ENCODE measurements at places on chromosomes 13 and 19.

DNA sequence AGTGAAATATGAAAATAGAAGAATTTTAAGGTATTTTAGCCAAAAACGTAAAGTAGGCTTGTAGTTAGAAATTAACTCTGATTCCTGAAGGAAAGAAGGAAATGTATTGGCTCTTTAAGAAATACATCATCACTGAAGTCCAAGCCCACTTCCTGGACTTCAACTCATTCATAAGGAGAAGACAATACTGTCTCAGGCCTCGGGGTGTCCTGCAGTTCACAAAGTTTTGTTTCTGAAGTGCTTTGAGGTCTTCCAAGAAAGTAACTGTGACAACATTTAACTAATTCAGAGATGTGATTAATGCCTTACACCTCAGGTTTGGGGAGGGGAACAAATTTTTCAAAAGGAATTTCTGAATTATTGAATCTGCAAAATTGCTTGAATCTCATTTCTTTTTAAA is 65.8 kb upstream of the STARD13 start:
- no peak for DNase-seq

DNA sequence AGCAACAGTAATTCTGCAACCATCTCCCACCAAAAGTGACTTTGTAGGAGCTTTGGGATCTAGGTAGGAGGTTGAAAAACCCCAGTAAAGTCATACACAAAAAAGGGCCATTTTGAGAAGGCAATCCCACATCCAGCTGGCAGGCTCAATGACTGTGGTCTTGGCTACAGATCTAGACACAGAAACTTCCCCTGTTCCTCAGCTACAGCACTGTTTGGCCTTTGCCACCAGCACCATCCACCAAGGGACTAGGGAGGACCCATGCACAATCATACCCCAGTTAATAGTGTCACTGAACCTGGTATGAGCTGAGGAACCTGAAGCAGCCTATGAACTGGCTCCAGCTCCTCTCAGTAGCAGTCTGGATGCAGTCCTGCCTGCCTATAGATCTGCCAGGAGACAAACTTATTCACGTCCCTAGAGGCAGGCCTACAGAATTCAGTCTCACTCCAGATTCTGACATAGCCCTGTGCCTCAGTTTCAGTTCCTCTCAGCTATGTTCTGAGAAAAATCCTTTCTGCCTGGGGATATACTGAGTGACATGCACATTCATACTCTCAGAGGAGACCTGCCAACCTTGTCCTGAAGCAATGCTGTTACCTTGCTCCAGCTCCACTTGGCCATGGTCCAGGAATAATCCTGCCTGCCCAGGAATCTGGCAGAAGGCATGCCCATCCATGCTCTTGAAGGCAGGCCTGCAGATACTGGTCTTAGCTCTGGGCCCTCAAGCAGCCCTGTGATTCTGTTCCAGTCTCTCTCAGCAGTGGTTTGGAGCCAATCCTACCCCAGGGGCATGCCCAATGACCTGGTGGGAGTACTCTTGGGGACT is 2048.3 kb upstream of the PCDH20 start:
- DNase-seq = no peak

DNA sequence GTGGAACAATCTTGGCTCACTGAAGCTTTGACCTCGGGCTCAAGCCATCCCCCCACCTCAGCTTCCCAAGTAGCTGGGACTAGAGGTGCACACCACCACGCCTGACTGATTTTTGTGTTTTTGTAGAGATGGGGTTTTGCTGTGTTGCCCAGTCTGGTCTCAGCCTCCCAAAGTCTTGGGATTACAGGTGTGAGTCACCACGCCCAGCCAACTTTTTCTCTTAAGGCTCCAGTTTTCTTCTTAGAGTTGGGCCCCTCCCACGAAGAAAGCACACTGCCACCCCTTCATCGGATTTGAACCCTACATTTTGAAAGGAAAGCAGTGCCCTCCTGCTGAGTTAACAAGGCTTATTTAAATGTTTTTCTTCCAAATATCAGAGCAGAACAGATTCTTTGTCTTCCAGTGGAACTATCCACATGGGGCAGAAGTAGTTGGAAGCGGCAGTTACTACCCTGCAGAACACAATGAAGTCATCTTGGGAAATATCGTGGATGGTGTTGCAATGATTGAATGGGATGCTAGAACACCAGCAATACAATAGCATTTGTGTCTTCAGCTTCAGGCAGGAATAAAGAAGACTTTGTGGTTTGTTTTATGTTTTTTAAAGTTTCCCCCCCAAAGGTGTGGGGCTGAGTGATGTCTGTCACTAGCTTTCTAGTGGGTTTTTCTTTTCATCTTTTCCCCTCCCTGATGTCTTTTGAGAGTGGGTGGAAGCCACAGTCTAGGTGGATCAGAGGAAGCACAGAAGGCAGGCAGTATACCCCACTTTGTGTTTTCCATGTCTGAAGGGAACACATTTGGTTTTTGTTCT is 8.9 kb downstream of the ACTN4 start:
- DNase-seq = peak; percentile 35

GRCh38 chr13:22018076-22018835 is 347.4 kb downstream of the FGF9 start:
- DNase-seq = no peak

- DNase-seq = no peak
These were observed 4.7 kb upstream of the ZNF611 start for GRCh38 chr19:52739576-52739975.

DNA sequence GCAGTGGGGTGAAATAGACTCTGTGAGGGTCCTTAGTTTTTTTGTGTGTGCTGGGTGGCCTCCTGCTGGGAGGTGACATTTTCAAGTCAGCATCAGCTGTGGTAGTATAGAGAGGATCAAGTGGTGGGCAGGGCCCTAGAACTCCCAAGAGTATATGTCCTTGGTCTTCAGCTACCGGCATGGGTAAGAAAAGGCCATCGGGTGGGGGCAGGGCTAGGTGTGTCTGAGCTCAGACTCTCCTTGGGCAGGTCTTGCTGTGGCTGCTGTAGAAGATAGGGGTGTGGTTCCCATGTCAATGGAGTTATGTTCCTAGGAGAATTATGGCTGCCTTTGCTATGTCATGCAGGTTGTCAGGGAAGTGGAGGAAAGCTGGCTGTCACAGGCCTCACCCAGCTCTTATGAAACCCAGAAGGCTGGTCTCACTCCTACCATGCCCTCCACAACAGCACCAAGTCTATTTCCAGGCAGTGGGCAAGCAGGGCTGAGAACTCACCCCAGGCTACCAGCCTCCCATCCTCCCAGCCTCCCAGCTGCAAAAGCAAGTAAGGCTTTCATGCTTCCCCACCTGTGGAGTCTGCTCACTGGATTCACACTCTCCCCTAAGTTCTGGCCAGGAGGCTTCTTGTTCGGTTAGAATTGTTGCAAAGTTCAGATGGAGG is 130.6 kb upstream of the SOX1 start:
- no peak for DNase-seq

DNA sequence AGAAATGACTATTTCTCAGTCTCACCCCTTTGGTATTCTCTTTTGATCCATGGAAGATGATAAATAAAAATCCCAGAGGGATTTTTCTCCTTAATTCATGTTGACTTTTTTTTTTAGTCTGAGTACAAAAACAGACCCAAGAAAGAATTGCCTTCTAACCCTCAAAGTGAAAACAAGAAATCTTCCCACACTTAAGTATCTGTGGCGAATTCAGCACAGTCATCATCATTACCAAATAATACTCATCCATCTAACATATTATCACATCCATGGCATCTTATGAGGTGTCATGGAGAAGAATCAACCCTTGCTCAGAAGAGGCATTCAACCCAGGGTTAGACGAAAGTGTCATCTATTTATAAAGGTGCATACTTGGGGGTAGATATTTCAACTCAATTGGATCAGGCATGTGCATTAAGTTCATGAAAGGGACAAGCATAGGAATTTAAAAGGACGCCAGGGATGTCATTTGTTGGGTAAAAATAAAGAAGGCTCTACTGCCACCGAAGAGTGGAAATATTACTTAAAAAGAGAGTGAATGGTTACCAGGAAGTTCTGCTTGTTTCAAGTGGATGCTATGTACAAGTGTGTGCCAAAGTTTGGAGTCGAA is 101.9 kb downstream of the FLT1 start:
- DNase-seq = no peak

GRCh38 chr13:111039735-111040134 is 75.4 kb upstream of the ARHGEF7 start:
- DNase-seq = no peak

GRCh38 chr19:42216653-42217519 is 591 bp downstream of the DEDD2 start:
- no peak for DNase-seq

DNA sequence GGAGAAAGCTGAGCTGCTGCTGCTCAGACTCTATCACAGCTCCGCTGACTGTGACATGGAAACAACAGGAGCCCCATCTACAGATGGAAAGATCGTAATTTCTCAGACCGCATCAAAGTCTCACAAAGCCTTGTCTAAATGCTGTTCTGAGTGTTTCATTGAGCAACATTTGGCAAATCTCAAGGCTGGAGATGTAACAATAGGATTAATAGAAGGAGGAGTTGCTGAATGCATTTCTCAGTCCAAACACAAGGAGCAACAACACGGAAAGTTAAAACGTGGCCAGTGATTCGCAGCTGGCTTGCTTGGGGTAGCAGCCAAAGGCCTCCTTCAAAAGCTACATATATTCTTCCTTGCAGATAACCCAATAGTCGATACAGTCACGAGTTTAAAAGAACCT is 55.7 kb downstream of the MRPL57 start:
- no peak for DNase-seq

DNA sequence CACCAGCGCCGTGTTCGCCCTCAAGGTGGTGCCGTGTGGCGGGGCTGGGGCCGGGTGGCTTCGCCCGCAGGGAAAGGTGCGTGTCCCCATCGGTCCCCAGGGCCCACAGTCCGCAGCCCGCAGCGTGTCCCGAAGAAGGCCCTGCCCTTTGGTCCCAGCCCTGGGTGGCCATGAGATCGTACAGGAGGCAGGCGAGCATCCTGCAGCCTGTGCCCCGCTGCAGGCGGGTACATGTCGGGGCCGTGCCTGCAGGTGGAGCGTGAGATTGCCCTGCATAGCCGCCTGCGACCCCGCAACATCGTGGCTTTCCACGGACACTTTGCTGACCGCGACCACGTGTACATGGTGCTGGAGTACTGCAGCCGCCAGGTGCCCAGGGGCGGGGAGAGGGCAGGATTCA is 1.5 kb downstream of the PLK5 start:
- DNase-seq = no peak

GRCh38 chr13:90565985-90566713 is 781.3 kb upstream of the MIR17HG start:
- no peak for DNase-seq

- no peak for DNase-seq
These were observed 31.4 kb upstream of the ZNF492 start for GRCh38 chr19:22602631-22603272.

GRCh38 chr19:15813916-15814315 is 1.5 kb downstream of the OR10H1 start:
- DNase-seq = no peak

DNA sequence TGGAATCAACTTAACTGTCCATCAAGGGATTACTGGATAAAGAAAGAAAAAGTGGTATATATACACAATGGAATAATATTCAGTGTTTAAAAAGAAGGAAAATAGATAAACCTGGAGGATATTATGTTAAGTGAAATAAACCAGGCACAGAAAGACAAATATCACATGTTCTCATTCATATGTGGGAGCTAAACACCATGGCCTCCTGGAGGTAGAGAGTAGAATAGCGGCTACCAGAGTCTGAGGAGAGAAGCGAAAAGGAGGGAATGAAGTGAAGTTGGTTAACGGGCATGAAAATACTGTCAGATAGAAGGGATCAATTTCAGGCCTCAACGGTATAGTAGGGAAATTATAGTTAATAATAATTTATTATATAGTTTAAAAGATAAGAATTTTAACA is 147.5 kb upstream of the OBI1 start:
- DNase-seq = no peak

DNA sequence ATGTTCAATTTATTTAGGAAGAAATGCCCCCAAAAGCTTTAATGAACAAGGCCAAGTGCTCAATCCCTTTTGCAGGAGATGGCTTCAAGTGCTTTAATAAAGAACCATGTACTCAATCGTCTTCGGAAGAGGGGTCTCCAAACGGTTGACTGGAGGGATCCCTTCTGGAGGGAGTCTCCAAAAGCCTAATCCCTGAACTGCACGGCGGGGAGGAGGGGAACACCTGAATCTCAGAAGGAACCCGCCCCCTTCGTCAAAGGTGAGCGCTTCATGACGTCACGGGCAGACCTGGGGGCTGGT is 505 bp downstream of the PAF1 start:
- peak; percentile 71 for DNase-seq

- no peak for DNase-seq
These were observed 45.9 kb downstream of the SUGP2 start for GRCh38 chr19:18987456-18987855.

DNA sequence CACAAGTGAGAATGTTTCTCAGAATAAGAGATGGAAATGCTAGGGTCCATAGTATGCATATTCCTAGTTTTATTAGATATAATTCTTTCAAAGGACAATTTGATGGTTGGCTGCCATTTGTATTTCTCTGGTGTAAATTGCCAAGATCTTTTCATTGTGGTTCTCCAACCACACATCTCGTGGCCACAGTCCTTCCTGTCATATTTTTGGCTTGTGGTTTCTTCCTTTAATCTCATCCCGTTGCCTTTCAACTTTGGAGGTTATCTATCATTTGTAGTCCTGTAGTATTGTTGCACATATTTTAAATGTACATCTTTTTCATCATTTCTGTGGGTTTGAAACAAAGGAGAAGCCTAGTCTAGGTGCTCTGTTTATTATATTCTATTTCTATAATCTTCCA is 61.2 kb downstream of the WASF3 start:
- no peak for DNase-seq

GRCh38 chr19:29614780-29615179 is 8.7 kb downstream of the POP4 start:
- no peak for DNase-seq

DNA sequence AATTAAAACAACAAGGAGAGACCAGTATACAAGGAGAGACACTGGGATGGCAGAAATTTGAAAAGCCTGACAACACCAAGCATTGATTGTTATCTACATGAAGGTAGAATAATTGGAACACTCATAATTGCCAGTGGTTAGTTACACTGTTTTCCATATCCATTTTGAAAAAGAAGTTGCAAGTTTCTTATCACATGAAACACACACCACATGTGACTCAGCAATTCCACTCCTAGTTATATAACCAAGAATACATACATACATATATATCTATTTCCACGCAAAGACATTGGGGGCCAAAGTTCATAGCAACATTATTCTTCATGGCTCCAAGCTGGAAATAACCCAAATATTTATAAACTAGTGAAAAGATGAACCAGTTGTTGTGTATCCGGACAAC is 15.2 kb upstream of the PABPC3 start:
- no peak for DNase-seq

GRCh38 chr13:24007979-24008620 is 110.8 kb upstream of the C1QTNF9B start:
- DNase-seq = no peak

DNA sequence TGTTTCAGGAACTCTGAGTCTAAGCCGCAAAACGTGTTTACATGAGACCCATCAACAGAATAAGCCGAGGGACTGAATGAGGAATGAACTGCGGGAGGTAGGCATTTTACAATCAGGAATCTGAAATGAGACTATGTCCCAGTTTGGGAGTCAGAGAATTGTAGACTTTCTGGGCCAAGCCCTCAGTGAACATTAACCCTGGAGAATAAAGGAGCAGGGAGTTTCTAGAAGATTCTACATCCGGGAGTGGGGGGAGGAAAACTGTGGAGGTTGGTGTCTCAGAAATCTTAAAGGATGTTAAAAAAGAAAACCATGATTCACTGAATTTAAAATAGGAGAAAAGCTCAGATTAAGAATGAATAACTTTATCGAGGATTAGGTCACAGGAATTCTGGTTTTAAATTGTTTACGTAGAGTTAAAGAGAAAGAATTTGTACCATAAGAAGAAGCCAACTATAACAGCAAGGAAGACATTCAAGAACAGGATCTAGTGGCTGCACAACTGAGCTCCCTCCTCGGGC is 18.5 kb downstream of the RFX2 start:
- DNase-seq = no peak

Data from stimulated activated CD4-positive, alpha-beta T cell treated with anti-CD3 and anti-CD28 coated beads, TNF-alpha, amount 100 ng/mL, for 4 hours (primary cell).